ENCODE measurements at places on chromosomes 1 and 21.
A peak's percentile ranks its signal among the peaks of the same experiment; 100 is the strongest.

GRCh38 chr1:48371598-48371997 is 100.4 kb downstream of the SPATA6 start:
- DNase-seq, result no peak

- DNase-seq, result no peak
Observed at GRCh38 chr1:155871390-155871789, 12.0 kb downstream of the SYT11 start.

GRCh38 chr21:28138272-28138671 is 854.4 kb downstream of the LTN1 start:
- DNase-seq, result no peak

DNA sequence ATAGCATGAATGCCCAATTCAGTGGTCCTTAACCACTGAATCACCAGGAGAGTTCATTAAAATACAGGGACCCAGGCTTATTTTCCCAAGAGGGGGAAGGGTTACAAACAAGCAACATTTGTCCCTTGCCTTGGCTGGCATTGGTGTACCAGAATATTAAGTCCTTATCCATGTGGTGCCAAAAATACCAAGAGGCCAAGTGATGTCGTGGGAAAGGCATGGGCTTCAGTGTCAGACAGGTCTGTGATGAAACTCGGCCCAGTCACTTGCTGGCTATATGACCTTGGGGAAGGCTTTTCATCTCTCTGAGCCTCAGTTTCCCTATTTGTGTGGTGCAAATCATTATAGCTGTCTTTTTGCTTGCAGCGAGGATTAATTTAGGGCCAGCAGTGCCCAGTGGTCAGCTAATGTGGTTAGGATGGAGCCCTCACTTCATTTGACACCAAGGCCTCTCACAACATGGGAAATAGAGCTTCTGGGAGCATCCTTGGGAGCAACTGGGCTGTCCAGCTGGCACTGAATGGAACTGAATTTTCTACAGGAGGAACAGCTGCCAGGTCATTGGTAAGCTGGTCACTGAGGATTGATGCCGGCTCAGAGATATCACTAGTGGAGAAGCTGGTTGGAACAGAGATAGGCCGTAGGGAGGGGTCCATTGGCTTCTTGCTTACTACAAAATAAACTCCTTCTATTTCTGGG is 77.2 kb upstream of the PPP2R5A start:
- DNase-seq, result no peak

DNA sequence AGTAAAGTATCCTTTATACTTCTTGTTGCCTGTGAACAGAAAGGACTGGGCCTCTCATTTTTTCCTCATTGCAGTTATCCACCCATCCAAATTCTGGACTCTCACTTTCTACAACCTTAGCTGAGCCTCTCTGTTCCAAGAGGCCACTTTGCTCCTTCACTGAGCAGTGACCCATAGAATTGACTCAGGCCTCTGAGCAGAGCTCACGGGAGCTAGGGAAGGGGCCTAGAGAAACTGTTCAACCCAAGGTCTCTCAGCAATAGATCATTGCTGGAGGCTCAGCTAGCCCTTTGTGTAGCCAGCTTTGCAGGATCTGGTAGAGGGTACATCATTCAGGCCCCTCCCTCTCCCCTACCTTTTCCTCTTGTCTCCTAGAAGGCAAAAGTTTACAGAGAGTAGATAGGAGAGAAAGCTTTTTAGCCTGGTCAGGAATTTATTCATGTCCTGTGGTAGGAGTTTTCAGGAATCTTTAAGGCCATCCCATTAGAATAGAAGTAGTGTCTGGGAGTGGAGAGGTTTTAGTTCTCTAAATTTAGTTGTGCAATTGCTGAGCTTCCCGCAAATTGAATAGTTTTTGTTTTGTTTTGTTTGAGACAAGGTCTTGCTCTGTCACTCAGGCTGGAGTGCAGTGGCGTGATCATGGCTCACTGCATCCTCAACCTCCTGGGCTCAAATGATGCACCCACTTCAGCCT is 6.7 kb downstream of the INTS3 start:
- no peak for DNase-seq

- DNase-seq, result no peak
Observed at GRCh38 chr1:47935163-47935562, 62.0 kb downstream of the TRABD2B start.

GRCh38 chr1:61895175-61895574 is 152.9 kb downstream of the PATJ start:
- DNase-seq, result no peak

- DNase-seq, result no peak
Observed at GRCh38 chr1:150008699-150009098, 1.8 kb downstream of the OTUD7B start.

DNA sequence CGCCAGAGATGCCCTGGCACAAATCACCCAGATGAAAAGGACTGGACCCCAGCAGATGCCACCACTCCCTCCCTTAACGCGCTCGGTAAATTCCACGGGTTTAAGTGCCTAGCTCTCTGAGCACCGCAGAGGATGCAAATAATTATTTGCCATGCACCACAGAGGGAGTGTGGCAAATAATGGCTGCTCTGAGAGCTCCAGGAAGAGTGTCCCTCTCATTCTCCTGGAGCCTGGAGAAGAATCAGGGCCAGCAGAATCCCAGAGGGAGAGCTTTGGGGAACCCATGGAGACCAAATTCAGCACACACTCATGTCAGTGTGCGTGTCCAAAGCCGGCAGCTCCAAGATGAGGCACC is 667 bp downstream of the HHIPL2 start:
- DNase-seq, result no peak

- peak; percentile 13 for DNase-seq
Observed at GRCh38 chr1:166884040-166884642, 8.1 kb upstream of the TADA1 start.

- no peak for DNase-seq
Observed at GRCh38 chr21:33028773-33029384, 3.1 kb downstream of the OLIG2 start.

GRCh38 chr1:55059302-55060132 is 20.2 kb downstream of the PCSK9 start:
- DNase-seq, result no peak

DNA sequence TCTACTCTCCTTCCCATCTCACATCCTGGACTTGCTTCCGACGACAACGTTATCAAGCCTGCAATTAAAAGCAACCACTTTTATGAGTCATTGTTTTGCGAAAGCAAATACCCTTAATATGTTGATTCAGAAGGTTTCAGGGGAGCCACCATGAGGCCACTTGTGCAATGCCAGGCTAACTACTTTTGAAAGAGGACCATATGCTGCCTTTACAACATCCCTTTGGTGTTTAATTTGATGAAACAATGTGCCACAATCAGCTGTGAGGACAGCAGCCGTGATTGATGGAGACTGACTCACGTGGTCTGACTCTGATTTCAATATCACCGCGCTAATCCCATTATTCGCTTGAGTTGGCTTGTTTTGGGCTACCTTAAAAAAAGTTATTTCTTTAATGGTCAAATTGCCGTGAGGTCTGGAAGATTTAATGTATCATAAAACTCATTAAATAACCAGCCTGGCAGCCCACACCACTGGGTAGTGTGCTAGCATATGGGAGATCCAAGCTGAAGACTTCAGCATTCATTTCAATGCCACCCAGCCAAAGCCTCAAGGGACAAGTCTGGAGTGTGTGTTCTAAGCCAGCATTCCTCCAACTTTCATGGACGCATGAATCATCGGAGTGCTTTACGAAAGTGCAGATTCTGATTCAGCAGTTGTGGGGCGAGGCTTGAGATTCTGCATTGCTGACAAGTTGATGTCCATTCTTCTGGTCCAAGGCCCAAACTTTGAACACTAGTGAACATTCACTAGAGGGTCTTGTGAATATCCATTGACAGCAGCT is 73.3 kb upstream of the PAXBP1 start:
- DNase-seq, result no peak

- DNase-seq, result no peak
Observed at GRCh38 chr21:36804874-36805611, 106.1 kb downstream of the SIM2 start.

GRCh38 chr1:243946946-243947345 is 96.9 kb upstream of the AKT3 start:
- DNase-seq, result no peak

DNA sequence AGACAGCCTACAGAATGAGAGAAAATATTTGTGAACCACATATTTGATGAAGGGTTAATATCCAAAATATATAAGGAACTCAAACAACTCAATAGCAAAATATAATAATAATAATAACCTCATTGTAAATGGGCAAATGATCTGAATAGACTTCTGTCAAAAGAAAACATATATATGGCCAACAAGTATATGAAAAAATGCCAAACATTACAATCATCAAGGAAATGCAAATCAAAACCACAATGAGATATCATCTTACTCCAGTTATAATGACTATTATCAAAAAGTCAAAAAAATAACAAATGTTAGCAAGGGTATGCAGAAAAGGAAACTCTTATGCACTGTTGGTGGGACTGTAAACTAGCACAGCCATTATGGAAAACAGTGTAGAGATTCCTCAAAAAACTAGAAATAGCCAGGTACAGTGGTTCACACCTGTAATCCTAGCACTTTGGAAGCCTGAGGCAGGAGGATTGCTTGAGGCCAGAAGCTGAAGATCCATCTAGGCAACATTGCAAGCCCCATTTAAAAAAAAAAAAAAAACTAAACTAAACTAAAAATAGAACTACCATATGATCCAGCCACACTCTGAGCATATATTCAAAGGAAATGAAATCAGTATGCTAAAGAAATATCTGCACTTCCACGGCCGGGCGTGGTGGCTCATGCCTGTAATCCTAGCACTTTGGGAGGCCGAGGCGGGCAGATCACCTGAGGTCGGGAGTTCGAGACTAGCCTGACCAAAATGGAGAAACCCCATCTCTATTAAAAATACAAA is 17.3 kb upstream of the TRIM67 start:
- DNase-seq, result no peak

DNA sequence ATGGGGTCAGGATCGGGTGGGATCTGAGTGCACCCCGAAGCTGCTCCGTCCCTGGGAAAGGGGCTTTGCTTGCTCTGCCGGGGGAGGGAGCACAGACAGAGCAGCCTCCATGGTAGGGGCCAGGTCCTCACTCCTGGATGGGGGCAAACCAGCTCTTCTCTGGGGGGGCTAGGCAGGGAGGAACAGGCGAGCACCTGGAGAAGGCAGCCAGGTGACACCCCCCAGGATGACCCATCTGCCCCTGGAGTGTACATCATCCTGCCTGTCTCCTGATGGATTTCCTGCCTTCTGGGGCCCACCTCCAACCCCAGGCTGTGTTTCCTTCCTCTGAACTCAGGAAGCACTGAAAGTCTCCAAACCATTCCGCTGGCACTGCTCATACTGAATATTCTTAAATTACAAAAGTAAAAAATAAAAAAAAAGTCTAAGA is 248.0 kb downstream of the RHOU start:
- no peak for DNase-seq

- no peak for DNase-seq
Observed at GRCh38 chr1:100612540-100612939, 74.6 kb downstream of the GPR88 start.

- DNase-seq, result no peak
Observed at GRCh38 chr1:114554577-114554976, 26.8 kb downstream of the BCAS2 start.

DNA sequence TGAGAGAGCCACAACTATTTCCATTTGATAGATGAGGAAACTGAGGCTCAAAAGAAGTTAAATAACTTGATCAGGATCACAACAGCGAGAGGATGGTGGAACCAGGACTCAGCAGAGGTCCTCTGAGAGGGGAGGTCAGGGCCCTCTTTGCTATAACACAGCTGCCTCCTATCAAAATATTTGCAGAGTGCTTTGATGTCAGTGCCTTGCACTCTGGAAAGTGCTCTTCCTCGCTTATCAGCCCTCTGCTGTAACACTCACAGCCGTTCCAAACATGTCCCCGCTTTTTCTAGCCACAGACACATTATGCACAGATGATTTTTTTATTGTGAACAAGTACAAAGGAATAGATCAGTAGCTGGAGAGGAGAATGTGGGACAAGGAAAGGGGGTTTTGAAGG is 71.8 kb upstream of the ARHGAP29 start:
- no peak for DNase-seq

DNA sequence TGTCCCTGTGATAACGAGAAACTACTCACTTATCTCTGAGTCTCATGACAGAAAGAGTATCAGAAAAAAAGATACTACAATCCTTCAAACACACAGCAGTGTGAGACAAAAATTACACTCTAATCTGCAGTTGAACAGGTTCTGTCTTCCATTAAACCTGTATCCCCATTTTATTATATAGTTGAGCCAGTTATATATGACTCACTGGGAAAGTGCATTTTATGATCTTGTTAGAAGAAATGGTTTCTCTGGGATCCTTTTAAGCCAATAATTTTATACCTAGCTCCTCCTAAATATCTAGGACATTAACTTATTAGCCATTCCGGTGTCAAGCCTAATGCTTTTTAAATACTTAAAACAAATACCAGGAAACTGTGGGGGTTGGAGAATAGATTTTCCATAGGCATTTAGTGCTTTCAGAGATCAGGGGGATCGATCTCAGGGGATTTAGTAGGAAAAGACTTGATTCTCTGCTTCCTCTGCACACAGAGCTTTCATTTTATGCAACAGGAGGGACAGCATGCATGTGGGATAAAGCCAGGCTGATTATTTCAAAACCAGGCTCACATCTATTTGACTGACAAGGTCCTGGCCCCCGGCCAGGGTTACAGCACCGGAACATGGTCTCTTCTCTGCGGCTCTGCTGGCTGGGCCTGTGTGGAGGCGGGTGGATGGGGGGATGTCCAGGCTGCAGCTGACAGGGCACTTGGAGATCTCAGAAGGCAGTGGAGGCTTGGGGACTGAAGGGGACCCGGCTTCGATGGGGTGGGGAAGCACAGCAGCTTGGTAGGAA is 310.6 kb downstream of the DISC1 start:
- DNase-seq, result no peak

DNA sequence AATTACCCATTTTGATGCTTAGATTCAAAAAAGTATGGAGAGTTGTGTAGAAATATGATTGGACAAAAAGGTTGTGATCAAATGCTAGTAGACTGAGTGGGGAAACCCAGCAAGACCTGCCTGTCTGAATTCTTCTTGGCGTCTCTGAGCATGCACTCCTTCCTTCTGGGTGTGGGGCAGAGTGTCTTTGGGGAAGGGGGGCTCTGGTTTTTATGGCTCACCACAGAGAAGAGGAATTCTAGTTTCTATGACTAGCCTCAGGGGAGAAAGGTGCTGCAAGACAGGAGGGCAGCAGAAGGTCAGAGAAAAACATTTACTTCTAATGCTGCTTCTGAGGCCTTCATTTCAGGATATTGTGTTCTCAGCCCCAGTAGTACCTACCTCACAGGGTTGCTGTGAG is 33.9 kb upstream of the PIGC start:
- no peak for DNase-seq

DNA sequence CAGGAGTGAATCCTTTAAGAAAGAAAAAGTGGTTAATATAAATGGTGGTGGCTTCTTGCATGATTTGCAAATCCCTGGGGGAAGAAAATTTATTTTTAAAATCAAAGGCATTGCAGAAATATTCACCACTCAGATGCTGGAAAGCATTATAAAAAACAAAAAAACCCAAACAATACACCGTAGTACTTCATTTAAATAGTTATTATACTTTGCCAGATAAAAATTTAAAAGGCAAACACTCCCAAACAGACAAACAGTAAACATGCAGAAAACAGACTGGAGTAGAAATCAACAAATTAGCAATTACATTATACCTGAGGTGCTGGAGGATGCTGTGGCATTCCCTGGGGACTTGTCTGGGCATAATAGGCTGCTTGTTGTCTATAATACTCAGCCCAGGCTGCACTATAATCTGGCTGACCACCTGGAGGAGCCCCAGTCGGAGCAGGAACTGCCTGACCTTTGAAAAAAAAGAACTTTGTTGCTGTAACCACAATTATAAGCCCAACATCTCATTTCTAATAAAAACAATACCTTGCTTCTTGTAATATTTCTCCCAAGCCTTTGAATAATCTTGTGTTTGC is 29.9 kb downstream of the FUBP1 start:
- DNase-seq, result no peak

All from GM19239 (cell line).